ENCODE measurements at places on chromosomes 1 and 21.

GRCh38 chr1:220552672-220553260 lies 24.8 kb downstream of the MARK1 start:
- no peak overlapping the region for H3K4me3 ChIP-seq
- H3K4me1 ChIP-seq = no peaks in the 10 kb centered on the region
- no peak for DNase-seq
- no peaks in the 10 kb centered on the region for H3K36me3 ChIP-seq
- no peak overlapping the region for H3K27ac ChIP-seq

GRCh38 chr1:10678852-10679251 lies 117.6 kb downstream of the CASZ1 start:
- no peaks in the 10 kb centered on the region for H3K36me3 ChIP-seq
- no peak for DNase-seq
- H3K4me1 ChIP-seq = no peaks in the 10 kb centered on the region
- H3K27ac ChIP-seq = no peak overlapping the region
- no peak overlapping the region for H3K4me3 ChIP-seq

DNA sequence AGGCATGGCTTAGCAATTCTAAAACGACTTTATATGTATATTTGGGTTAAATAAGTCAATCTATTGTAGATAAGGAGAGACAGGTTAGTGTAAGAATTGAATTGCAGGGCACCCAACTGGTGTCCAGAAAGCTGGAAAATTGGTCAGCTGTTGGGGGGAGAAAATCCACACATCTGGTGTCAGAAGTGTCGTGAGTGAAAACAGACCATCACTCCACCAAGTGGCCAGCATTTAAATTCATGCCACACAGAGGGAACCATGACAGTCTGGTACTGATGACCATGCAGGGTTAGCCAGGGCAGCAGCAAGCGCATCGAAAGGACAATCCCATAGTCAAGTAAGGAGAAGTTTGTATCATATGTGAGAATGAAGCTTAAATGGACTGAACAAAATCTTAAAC lies 11.7 kb downstream of the LAX1 start:
- H3K27me3 ChIP-seq = no peaks in the 10 kb centered on the region
- peak; percentile 29 for DNase-seq
- H3K4me3 ChIP-seq = no peak overlapping the region
- no peaks in the 10 kb centered on the region for H3K36me3 ChIP-seq
- no peak overlapping the region for H3K27ac ChIP-seq

DNA sequence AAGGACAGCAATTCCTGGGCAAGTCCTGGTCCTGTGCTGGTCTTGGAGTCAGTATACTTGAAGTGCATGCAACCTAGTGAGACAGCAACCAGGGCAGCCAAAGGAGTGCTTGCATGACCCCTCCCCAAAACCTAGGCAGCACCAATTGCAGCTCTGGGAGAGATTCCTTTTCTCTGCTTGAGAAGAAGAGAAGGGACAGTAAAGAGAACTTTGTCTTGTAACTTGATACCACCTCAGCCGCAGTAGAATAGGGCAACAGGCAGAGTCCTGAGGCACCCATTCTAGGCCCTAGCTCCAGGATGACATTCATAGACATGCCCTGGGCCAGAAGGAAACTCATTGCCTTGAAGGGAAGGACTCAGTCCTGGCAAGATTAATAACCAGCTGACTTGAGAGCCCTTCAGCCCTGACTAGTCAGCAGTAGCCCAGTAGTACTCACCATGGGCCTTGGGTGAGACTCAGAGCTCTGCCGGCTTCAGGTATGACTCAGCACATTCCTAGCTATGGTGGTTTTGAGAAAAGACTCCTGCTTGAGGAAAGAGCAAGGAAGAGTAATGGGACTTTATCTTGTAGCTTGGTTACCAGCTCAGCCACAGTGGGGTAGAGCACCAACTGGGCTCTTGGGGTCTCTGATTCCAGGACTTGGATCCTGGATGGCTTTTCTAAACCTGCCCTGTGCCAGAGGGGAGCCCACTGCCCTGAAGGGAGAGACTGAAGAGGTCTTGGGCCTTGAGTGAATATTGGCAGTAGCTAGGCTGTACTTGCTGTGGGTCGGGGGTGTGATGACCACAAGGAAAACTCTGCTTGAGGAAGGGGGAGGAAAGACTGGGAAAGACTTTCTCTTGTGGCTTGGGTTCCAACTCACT lies 51.7 kb upstream of the ACADM start:
- H3K27me3 ChIP-seq = no peaks in the 10 kb centered on the region
- H3K27ac ChIP-seq = no peak overlapping the region
- no peaks in the 10 kb centered on the region for H3K4me1 ChIP-seq
- no peak overlapping the region for H3K4me3 ChIP-seq
- DNase-seq = no peak

Data from testis (tissue), 5 donors.